ENCODE measurements at places on chromosomes 2 and 18. TPM values are rescaled to one million over a fixed set of nuclear protein-coding genes. Genes with fewer than 3 reads are reported as not detected.

CLEC4F gene
- 0.21 TPM for total RNA-seq

M1AP gene
- total RNA-seq = 0.31 TPM

TXNL1 gene
- total RNA-seq = 27.9 TPM

SPATA3 gene
- total RNA-seq = not detected
